ENCODE measurements at places on chromosomes 2 and 18. TPM values are rescaled to one million over a fixed set of nuclear protein-coding genes. Genes with fewer than 3 reads are reported as not detected.

Gene INHA
- total RNA-seq: not detected

- no peak for DNase-seq
Measured at GRCh38 chr18:79438089-79438897, 42.6 kb downstream of the NFATC1 start.

DNA sequence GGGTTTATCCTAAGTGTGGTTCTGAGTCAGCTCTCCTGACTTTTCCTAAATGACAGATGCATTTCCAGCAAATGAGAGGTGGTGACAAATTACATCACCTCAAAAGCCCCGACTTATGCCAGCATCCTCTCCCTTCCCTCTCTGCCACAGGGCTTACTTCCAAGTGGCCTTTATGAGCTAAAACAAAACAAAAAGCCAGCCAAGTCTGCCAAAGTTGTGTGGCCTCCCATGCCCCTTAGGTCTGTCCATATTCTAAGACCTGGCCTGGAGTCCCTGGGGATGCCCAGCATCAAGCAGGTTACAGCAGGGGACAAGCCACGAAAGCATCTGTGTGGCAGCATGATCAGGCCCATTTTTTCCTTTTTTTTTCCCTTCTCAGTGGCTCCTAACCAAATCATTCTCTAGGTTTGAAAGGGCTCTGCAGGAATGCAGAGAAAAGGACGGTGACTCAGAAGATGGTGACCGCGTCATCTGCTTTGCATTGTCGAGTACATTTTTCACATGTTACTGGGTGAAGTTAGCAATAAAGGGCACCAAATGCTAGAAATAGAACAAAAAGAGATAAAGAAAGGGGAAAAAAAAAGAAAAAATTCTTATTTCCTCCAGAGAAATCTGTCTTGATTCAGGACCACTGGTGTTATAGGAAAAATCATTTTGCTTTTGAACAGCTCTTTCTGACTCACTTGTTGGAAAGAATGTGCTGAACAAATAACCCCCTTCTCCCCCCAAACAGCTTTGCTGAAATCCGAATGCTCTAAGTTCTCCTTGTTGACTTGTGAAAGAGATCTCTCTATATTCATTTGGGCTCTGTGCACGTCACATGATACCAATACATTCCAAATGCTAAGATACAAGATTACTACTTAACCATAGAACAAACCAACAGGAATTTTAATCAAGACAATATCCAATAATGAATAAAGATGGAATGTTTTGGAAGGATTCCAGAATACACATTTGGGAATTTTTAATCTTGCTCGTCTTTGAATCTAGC lies 178.7 kb downstream of the EN1 start:
- DNase-seq: no peak

DNA sequence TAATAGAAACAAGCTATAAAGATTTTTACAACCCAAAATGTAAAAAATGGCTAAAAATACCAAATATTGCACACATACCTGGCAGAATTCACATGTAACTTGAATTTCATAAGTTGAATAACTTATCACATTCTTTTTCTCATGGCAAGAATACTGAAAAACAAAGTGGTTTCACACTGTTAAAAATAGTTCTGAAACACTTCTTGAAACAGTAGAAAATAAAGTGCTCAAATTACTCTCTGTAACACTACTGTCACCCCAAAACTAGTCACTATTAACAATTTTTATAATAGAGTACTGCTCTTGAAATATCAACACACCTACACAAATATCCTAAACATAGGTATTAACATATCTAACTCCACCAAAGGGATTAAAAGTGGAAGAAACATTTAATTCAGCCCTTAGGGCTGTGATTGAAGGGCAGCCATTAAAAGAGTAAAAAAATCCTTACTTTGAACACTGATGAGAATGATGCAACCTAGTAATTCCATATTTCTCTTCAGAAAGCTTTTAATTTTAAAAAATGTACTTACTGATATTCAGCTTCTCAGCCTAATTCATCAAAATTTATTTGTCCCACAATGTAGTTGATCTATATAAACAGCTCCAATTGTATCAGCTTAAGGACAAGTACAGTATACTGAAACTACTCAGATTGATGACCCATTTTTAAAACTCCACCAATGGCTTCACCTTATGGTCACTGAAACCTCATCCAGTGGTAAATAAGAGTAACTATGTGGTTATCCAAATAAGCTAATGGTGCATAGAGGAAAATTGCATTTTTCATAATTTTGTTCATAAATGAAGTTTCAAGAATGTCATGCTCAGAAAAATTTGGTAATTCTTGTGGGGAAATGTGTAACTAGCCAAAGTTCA lies 31.4 kb downstream of the ATF2 start:
- no peak for DNase-seq

- no peak for DNase-seq
Measured at GRCh38 chr2:119109866-119110265, 48.7 kb downstream of the C1QL2 start.

DNA sequence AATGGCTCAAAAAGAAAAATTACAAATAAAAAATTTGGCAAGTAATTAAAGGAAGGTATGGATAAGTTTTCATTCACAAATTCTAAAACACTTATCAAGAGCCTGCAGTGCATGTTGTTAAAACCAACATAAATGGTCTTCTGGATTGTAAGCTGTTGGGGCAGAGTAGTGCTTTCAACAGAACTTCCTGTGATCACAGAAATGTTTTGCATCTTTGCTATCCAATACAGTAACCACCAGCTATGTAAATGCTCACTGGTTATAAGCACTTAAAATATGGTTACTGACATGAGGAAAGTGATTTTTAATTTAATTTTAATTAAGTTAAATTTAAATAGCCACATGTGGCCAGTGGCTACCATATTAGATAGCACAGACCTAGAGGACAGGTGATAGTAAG lies 133.1 kb downstream of the NBAS start:
- no peak for DNase-seq
